Stimulated activated CD8-positive, alpha-beta memory T cell treated with anti-CD3 and anti-CD28 coated beads, Interleukin-4, amount 100 ng/mL, for 48 hours (primary cell): ENCODE measurements at places on chromosomes 2 and 18.

DNA sequence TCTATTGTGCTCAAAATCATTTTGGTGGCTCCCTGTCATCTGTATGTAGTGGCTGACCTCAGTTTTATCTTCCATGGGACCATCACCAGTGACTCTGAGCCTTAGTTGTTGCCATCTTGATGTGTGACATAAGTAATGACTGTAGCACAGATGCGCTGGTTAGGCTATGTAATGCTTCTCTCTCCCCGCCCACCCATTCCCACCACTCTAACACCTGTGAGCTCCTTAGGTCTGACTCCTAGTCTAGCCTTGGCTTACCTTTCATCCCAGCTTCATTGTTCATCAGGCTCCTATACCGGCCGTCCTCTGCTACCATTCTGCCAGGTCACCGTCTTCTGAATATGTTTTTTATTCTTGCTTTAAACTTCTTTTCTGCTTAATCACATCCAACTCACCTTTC is 17.2 kb downstream of the MYO1B start:
- no peak for DNase-seq

DNA sequence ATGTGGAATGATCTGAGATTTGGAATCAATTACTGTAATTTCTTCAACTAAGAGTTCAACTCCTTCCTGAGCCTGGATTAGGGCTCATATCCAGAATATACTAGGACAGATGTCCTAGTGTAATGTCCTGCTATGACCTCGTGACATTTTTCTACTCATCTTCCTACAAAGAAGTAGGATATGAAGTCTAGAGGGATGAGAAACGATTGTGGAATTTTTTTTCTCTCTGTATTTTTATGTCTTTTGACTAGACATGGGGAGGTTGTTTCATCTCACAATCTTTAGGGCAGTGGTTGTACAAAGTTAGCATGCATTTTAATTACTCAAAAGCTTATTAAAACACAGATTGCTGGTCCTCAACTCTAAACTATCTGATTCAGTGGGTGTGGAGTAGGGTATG is 203.0 kb downstream of the PARD3B start:
- DNase-seq: no peak

DNA sequence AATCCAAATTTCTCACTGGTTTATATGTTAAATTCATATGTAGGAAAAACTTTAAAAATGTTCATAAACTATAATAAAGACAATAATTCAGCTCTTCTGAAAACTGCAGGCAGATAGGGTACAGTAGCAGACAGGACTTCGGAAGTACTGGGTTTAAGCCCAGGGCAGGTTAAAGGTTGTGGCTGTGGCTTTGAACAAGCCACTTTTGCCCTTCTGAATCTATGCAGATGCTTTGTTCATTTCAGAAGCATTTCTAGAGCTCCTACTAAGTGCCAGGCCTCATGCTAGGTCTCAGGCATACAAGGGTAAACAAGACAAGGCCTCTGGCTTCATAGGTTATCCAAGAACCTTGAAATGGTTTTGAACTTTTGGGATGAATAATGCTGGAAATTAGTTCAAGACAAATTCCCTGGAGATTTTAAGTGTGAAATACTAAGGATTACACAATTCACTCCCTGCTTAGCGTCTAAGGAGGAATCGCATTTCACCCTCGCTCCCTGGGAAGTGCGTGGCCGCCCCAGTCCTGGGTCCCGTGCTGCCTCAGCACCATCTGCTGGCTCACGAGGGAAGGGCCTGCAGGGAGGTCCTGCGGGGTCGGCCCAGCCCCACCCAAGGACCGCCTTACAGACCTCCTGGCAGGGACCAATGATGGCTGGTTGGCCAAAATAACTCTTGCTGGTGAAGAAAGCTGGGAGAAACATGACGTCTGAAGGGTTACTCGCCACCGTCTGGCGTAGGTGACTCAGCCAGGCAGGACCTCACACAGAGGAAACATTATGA is 67.7 kb upstream of the L3MBTL4 start:
- peak; percentile 27 for DNase-seq

GRCh38 chr2:9771481-9772017 is 71.7 kb upstream of the TAF1B start:
- DNase-seq: no peak

DNA sequence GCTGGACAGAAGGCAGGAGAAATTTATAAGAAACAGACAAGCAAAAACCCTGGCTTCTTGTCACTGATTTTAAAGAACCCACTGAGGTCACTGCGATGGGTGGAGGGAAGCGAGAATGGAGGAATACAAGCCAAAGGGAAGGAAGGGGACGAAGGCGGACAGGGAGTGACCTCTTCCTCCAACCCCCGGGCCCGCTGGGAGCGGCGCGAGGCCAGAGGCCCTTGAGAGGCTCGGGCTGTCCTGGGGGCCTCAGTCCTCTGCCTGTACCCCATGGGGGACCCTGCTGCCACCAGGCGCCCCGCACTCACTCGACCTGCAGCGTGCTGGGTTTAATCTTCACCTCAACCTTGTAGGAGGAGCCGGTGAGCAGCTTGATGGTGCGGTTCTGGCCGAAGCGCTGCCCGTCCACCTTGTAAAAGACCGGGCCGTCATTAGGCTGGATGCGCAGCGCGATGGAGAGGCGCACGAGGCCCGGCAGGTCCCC is 793 bp downstream of the CNRIP1 start:
- no peak for DNase-seq

GRCh38 chr18:45102863-45103262 is 422.2 kb downstream of the SETBP1 start:
- DNase-seq: no peak

DNA sequence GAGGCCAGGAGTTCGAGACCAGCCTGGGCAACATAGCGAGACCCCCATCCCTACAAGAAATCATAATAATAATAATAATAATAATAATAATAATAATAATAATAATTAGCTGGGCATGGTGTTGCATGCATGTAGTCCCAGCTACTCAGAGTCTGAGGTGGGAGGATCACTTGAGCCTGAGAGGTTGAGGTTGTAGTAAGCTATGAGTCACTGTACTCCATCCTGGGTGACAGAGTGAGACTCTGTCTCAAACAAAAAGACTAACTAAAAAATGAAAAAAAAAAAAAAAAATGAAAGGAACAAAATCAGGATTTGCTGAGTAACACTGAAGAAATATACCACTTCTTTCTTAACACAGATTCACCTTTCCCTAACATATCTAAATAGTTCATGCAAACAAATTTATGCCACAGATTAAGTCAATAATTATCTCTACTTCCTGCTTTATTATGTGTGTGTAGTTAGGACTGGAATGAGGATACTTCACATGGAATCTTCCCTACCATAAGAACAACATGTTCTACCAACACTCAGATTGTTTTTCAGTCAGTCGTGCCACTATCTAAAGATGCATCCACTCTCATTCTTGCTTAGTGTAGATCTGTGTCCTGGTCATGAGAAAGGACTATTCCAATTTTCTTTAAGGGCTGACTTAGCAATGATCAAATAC is 928.7 kb downstream of the SLC4A3 start:
- DNase-seq: no peak

GRCh38 chr18:50143294-50143693 is 51.7 kb downstream of the MYO5B start:
- DNase-seq: no peak
